ENCODE measurements at places on chromosomes 11 and 22.

- DNase-seq, result no peak
Observed at GRCh38 chr11:59918480-59918879, 19.8 kb upstream of the OOSP1 start.

DNA sequence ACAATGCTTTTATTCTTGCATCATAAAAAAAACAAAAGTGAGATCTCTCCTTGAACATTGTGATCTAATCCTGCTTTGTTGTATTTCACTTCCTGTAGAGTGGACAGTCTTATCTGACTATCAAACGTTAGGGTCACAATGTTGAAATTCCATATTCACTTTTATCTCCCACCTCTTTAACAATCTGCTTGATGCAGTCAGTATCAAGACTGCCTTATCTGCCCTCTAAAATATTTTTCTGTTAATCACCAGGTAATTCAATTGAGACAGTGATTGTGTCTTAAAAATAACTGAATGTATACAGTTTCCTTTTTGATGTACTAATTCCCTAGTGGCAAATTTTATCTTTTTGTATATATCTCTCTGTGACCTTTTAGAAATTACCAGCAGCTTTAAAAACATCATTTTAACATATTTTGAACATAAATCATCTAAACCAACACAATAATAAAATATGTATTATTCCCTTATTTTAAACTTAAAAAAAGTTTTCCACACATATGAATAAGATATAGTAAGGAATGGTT lies 143.1 kb upstream of the MPPED2 start:
- DNase-seq, result no peak

- DNase-seq, result no peak
Observed at GRCh38 chr11:2805388-2806056, 80.1 kb downstream of the CDKN1C start.

DNA sequence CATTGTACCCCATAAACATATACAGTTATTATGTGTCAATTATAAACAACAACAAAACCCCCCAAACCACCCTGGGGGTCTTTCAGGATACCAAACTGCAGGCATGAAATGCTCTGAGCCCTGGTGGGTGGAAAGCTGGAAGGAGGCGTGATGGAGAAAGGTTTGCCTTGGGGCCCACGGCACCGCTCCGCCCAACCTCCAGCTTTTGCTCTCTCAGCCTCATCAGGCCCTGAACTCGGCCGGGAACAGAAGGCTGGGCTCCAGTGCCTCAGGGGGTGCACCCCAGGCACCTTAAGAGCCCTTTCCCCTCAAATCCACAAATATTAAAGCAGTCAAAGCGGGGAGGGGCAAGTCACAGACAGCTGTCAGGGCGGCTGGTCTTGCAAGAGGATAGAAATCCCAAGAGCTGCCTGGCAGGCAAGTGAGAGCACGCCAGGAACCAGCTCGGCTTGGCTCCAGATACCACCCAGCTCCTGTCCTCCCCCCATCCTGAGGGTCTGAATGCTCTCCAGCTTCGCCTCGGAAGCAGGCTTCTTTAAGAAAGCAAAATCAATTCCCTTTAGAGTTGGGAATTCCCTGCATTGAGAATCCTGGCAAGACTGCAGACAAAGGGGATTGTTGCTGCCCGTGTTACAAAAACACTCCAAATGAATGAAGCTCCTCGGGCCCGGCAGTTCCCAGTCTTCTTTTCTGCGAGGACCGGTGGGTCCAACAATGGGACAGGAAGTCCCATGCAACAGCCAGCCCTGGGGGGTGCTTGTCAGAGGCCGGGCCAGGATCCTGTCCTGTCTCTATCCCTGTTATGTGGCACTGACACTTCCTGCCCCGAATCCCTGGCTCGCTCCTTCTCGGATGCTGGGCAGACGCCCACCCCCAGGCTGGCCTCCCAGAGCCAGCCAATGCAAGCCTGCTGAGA lies 80.8 kb downstream of the NAT10 start:
- DNase-seq, result no peak

GRCh38 chr11:26231252-26231661 lies 100.7 kb upstream of the ANO3 start:
- DNase-seq, result no peak

- peak; percentile 43 for DNase-seq
Observed at GRCh38 chr11:74019860-74020259, 11.0 kb upstream of the UCP3 start.

- no peak for DNase-seq
Observed at GRCh38 chr11:111463276-111463675, 48.9 kb downstream of the BTG4 start.

- no peak for DNase-seq
Observed at GRCh38 chr11:113184498-113184897, 129.9 kb upstream of the TTC12 start.

DNA sequence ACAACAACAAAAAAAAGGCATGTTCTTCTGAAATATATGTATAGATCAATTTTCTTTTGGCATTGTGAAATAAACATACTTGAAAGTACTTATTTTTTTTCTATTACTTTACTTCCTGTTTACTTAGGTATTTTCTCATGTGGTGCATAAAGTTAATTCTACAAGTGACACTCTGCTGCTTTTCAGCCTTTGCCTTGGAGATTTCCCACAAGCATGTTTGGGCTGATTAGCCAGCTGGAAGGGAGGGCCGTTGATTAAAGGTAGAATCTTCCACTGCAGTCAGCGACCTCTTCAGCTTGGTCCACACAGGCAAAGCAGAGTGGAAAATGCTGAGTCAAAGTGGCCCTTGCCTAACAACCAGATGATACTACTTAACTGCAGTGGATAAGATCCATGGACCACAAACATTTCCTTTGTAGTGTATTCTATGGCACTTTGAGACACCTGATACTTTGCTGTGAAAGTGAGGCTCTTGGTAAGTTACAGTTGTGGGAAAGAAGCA lies 176.0 kb downstream of the ARHGAP42 start:
- no peak for DNase-seq

GRCh38 chr11:119194811-119195440 lies 9.7 kb downstream of the NHERF4 start:
- DNase-seq, result no peak

DNA sequence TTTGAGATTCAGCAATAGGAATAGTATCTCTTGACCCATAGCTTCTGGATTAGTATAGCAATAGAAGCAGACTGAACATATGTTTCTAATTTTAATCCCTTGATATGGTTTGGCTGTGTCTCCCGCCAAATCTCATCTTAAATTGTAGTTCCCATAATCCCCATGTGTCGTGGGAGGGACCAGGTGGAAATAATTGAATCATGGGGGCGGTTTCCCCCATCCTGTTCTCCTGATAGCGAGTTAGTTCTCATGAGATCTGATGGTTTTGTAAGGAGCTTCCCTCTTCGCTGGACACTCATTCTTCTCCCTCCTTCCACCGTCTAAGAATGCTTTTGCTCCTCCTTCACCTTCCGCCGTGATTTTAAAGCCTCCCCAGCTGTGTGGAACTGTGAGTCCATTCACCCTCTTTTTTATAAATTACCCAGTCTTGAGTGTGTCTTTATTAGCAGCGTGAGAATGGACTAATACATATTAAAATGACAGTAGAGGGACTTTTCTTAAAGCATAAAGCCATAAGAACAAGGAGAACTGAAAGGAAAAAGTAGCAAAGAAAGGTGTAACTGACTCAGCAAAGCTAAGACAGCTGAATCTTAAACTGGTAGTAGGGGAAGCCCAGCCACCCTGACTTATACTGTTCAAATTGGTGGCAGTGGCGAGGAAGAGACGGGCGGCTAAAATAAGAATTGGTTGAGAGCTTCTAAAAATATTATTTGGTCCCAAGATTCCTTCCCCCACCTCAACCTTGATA lies 20.3 kb upstream of the SLN start:
- DNase-seq, result no peak

DNA sequence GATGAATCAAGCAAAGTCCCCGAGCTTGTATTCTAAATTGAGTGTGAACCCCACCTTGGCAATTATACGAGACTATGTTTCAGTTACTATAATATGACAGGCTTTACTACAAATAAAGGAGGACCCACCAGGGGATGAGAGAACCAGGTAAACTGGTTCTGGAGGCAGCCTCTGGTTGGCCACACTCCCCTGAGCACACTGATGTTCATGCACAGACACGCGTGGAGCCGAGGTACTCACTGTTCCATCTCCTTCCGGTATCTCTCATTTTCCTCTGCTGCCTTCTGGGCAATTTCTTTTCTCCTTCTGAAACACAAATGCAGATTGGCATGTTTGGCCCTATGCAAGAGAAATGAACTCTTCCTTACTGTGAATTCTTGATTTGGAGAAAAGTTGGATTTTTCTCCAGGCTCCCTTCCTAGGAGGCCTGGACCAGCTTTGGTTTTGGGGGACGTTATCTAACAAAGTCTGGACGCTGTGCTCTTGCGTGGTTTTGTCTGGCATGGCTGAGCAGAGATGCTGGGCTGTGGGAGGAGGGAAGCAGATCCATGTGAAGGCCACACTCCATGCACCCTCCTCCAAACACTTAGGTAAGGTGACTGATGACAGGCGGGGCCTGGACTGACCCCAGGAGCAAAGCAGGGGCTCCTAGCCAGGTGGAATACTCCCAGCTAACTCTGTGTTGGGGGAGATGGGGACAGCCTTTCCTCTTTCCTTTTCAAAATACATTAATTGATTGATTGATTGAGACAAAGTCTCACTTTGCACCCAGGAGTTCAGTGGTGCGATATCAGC lies 22.9 kb downstream of the USH1C start:
- DNase-seq, result no peak

DNA sequence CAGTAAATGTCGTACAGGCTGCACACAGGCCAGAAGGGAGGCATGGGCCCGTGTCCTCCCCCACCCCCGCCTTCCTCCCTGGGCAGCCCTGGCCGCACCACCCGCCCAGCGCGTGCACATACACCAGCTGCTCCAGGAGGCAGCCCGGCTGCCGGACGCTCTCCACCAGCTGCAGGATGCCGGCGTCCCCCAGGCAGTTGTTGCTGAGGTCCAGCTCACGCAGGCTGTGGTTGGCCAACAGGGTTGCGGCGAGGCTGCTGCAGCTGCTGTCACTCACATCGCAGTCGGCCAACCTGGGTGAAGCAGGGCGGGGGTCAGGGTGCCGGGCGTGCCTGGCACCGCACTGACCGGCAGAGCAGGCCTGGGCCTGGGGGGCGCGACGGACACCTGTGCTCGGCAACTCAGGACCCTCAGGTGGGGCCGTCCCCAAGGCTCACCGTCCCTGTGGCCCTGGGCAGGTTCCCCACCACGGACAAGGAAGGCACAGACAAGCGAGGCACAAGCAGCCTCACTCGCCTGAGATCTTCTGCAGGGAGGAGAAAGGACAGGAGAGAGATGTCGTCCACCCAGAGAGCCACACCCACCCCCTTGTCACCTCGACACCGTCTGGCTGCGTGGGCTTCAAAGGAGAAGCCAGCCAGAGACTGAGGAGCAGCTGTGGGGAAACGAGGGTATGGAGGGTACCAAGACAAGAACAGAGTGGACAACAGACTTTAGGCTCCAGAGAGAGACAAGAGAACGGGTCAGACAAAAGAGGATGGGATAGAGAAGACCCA lies 12.1 kb downstream of the RNH1 start:
- no peak for DNase-seq

DNA sequence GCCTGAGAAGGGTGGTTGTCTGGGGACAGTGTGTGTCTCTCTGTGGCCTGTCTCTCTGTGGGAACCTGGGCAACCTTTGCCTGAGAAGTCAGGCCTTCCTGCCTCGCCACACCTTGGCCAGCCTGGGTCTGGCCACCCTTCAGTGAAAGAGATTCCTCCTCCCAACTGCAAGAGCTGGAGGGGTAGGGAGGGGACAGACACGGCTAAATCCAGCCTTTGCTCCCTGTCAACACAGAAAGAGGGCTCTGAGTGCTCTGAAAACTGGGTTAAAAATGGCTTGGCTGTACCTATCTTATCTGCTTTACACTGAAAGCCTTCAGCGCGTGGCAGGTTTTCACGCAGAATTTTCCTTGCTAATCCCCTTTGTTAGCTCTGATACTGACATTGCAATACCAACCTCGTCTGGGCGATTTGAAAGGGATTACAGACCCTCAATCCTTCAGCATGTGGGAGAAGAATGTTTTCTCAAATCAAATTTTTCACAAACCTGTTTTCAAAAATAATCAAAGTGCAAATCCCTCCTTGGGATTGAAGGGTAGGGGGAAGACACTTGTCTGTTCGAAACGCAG lies 163.7 kb downstream of the DSCAML1 start:
- DNase-seq, result no peak

DNA sequence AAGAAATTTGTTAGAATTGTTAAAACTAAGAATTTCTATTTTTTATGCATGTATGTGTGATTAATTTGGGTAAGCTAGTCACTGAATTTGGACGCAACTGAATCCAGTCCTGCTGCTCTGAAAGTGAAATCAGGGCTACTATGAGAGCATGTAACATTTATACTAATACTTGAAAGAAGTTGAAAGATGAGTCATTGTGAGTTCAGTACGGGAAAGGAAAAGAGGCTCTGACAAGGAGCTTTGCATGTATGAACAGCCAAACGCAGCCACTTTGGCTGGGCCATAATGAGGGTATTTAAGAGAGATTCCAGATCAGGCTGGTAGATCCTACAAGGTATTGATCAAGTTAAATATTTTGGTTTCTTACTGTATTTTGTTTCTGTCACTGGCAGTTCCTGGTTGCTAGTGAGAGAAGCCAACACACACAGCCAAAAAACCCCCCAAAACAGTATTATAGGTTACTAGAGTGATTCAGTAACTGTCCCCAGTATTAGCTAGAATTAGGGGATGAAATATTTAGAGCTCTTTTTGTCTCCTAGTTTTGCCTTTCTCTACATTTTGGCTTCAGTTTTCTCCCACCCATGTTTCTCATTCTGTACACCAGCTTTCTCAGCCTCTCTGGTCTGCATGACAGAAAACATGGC lies 14.1 kb downstream of the AASDHPPT start:
- DNase-seq, result peak; percentile 7

DNA sequence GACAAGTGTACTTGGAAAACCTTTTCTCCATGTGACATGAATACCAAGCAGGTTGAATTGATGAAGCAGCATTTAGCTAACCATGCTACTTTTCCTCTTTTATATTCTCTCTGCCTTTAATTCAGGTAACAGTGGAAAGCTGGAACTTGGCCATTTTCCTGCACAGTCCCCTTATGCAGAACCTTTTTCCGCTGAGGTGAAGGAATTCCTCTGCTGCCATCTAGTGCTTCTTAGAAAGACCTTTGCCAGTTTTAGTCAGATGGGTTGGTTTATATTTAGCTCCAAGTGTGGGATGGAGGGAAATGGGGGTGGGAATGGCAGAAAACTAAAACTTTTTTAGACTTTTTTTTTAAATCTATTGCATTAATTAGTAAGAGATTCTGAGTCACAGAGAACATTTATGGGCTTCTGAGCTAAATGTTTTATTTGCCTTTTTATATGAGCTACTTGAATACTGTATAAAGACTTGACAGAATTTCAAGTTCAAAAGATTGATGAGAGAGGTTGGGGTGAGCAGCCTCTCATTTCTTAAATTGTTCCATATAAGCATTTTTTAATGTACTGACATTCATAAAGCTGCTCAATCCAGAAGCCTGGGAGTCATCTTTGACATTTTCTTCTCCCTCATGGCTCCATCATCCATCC lies 153.9 kb upstream of the ZC3H12C start:
- no peak for DNase-seq

GRCh38 chr11:118670063-118670462 lies 9.4 kb downstream of the TREH start:
- no peak for DNase-seq

Data from stimulated activated CD4-positive, alpha-beta T cell treated with anti-CD3 and anti-CD28 coated beads, Interleukin-12 subunit alpha, Interleukin-12 subunit beta, amount 100 ng/mL, for 4 hours (primary cell).